GM04503 (cell line): ENCODE measurements at places on chromosomes 12 and 14.

DNA sequence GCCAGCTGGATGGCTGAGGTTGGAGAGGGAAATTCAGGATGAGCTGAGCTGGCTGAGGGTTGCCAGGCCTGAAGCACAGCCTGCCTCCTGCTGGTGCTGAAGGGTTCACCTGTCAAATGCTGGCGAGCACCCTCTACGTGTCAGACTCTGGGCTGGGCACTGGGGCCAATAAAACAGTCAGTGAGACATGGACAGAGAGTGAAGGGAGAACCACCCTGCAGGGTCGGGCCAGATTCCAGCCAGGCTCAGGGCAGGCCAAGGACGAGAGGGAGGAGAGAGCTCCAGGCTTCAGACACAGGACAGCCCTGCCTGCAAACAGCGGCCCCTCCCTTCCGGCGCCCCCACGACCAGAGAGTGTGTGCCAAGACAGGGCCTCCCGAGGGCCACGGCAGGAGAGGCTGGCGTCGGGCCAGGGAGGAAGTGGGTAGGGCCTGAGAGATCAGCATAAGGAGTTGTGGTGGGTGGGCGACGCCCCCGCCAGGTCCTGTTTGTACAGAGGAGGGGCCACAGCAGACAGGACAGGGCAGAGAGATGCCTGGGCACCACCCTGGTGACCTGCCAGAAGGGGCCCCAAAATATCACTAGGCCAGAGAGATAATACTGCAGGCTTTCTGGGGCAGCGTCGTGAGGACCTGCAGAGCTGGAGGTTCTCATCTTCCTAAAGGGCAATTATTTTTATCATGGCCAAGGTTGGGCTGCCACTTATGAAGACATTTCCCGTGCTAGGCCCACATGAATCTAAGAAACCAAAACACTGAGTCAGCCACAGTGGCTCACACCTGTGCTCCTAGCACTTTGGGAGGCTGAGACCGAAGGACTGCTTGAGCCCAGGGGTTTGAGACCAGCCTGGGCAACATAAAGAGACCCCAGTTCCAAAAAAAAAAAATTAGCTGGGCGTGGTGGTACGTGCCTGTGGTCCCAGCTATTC is 73.1 kb upstream of the GPR68 start:
- no peak for DNase-seq

- no peak for DNase-seq
These were observed 12.5 kb upstream of the AJUBA start for GRCh38 chr14:22994762-22995275.

GRCh38 chr12:2018391-2018790 is 14.1 kb upstream of the DCP1B start:
- no peak for DNase-seq

DNA sequence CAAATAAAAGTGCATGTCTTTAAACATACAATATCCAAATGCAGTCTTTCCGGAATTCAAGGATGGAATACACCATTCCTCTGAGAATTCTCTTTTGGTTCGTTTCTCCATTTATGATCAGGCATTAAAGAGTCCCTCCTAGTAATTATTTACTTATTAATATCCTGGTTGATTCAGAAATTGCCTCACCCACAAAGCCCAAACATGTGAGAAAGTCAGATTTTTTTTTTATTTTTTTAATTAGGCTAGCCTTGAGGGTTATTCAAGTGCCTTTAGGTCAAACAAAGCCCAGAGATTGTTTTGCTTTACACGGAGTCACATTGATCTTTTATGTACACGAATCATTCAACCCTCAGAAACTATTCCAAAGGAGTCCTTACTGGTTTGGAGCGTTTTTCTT is 6.4 kb upstream of the TSPAN8 start:
- DNase-seq, result no peak

- no peak for DNase-seq
These were observed 115.3 kb upstream of the PLXNC1 start for GRCh38 chr12:94033101-94033500.

GRCh38 chr12:65123435-65124063 is 2.4 kb upstream of the WIF1 start:
- DNase-seq, result no peak

DNA sequence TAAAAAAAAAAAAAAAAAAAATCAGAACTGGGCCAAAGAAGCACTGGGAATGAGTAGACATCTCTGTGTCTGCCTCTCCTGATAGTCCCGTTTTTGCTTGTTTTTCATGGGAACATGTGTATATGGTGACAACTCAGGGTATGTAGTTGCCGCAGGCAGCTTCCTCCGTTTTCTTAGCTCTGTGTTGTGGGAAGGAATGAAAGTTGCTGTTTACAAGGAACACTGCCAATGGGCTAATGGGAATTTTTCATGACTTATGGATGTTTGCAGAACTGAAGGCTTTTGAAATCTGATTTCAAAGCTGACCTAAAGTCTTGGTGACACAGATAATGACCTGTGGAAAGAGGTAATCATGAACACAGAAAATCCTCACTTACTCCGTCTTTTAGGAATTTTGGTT is 146.4 kb upstream of the BTG1 start:
- DNase-seq, result peak; percentile 33

DNA sequence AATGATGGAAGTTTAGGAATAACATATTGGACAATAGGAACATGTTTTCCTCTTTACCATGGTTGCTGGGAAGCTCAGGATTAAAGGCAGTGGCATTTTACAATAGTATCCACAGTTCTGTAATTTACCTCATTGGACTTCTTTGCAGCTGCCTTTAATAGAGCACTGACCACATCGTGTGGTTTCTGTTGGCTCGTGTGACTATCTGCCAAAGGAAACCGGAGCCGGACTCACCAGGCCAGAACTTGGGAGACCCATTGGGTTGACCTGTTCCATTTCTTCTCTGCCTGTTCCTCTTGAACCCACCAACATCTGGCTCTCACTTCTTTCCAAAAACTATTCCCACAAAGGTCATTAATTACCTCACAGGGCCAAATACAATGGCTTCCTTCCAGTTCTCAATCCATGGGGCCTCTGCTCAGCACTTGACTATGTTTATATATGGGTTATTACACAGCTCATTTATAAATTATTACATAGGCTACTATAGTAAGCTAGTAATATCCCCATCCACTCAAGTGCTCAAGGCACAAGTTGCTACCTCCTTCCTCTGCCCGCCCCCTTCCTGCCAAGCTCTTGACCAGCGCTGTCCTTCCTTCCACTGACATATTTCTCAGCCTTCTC is 121.5 kb upstream of the VASH1 start:
- DNase-seq, result no peak

GRCh38 chr12:57191410-57191809 is 25.2 kb upstream of the NXPH4 start:
- DNase-seq, result no peak

DNA sequence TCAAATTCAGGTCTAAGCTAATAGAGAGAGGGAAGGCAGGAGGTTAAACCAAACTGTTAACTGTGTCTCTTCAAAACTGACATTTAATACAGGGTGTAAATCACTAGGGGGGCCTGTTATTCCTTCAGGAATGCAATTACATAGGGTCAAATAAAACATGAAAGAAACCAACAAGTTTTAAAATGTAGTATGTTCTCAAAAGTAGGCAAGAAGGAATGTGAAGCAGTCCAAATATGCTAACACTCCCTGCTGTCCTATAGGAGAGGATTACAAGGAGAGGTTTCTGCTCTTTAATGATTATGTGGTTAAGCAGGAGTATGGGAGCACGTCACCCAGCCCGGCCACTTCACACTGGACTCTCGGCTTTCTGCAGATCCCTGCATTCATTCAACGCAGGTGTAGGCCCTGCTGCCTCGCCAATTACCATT is 42.5 kb upstream of the BMP4 start:
- peak; percentile 64 for DNase-seq

DNA sequence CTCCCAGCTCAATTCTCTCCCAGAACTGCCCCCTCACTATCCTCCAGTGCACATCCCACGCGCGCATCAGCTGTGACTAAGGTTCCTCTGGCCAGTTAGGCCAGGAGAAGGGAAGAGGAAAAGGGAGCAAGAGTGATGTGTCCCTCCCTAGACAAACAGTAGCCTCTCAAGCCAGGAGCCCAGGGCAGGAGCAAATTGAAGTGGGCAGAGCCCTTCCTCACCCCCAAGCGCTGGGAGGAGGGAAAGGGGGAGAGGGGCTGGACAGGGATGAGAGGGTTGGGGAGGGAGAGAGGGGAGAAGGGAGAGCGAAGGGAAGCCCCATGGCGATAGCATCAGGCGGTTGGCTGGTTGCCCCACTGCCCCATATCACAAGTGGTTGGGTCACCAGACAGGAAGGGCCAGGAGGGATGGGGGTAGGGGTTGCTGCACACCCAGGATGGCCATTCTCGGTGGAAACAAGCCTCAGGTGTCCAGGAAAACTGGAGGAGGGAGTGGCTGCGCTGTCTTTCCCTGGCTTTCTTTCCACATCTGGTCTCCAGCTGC is 1.1 kb downstream of the CD63 start:
- DNase-seq, result no peak

- no peak for DNase-seq
These were observed 24.7 kb upstream of the ATP5MC2 start for GRCh38 chr12:53700567-53700966.

DNA sequence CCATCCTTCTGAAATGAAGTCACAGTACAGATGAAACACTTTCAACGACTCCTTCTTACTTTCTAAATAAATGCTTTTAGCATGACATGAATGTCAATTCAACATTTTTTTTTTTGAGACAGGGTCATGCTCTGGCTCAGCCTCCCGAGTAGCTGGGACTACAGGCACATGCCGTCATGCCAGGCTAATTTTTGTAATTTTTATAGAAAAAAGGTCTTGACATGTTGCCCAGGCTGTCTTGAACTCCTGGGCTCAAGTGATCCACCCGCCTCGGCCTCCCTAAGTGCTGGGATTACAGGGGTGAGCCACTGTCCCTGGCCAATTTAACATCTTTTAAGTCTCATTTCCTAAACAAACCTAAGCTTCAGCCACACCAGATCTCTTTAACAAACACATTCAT is 16.4 kb downstream of the GALNT6 start:
- DNase-seq, result no peak

DNA sequence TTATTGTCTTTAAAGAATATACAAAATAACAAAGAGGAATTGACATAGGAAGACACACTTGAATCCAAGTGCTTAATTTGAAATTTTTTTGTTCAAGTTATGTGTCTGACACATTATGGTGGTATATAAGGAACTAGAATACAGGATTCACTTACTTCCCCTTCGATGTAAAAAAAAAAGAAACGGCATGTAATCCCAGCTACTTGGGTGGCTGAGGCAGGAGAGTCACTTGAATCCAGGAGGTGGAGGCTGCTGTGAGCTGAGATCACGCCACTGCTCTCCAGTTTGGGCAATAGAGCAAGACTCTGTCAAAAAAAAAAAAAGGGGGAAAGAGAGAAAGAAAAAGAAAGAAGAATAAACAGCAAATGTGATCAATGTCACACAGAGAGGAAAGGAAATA is 8.9 kb downstream of the CLEC12A start:
- DNase-seq, result no peak

DNA sequence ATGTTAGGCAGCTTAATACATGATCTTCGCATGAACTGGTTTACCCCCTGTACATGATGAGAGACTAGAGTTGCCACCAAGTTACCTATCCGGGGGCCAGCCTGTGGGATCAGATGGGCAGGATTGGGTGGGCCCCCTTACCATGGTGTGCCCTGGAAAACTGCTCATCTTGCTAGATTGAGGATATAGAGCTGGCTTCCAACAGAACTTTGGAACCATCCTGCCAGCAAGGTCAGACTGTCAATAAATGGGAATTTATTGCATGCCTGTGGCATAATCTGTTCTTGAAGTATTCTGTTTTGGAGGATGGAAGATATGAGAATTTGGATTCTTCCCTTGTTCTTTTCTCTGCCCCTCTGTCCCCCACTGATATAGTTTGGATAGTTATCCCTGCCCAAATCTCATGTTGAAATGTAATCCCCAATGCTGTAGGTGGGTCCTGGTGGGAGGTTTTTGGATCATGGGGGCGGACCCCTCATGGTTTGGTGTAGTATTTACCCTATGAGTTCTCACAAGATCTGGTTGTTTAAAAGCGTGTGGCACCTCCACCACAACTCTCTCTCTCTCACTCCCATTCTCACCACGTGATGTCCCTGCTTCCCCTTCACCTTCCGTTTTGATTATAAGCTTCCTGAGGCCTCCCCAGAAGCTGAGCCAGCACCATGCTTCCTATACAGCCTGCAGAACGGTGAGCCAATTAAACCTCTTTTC is 3.7 kb upstream of the TM9SF1 start:
- no peak for DNase-seq

DNA sequence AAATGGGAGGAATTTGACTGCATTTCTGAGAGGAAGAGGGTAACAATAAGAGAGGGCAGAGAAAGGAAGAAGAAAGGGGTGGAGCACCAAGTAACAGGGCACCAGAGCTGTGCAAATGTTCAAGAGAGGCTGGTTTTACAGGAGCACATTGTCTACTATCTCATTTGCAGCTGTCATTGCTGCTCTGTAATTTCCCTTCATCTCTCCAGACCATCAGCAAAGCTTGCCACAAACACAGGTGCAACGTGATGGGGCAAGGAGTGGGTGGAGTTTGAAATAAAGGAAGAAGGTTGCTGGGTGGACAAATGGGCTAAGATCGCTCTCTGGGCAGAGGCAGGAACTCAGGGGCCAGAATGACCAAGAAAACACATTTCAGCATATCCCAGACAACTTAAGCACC is 47.9 kb upstream of the PLEKHG6 start:
- no peak for DNase-seq

DNA sequence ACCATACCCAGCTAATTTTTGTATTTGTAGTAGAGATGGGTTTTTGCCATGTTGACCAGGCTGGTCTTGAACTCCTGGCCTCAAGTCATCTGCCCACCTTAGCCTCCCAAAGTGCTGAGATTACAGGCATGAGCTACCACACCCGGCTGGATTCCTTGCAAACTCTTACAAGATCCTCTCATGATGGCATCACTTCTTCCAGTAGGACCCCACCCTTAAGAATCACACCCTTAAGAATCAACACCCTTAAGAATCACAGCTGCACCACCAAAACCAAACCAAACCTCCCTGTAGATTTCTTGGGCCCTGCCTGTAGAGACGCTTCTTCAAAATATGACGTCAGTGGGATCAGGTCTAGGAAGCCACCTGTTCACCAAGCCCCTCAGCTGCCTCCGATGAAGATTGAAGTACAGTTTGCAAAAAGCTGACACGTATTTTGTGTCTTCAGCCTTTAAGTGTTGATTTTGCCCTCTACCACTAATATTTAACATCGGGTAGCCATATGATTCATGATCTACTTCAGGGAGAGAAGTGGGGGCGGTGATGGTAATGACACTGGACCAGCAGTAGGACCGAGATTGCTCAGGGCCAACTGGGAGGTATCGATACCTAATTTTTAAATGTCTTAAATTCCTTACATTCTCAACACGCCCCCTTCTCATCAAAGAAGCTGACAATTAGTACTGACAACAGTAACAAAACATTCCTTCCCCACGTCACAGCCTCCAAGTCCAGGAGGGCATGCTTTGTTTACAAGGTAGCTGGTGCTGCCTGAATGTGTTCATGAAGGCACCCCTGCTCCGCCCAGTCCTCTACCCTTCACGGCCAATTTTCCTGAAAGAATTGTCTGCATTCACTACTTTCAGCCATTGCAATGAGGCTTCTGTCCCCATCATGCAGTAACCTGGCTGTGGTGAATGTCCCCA is 57.2 kb downstream of the ESRRB start:
- no peak for DNase-seq

- DNase-seq, result no peak
These were observed 418 bp downstream of the AMN1 start for GRCh38 chr12:31728289-31728916.

GRCh38 chr12:18068355-18068754 is 21.6 kb downstream of the RERGL start:
- DNase-seq, result no peak

- DNase-seq, result no peak
These were observed 45.6 kb upstream of the RBM19 start for GRCh38 chr12:114011711-114012110.

GRCh38 chr12:1003600-1004271 is 12.7 kb downstream of the ERC1 start:
- DNase-seq, result no peak

- peak; percentile 57 for DNase-seq
These were observed 227.7 kb upstream of the TMEM260 start for GRCh38 chr14:56351861-56352260.
